Thyroid gland (tissue), 4 donors: ENCODE measurements at places on chromosomes 4 and X.

DNA sequence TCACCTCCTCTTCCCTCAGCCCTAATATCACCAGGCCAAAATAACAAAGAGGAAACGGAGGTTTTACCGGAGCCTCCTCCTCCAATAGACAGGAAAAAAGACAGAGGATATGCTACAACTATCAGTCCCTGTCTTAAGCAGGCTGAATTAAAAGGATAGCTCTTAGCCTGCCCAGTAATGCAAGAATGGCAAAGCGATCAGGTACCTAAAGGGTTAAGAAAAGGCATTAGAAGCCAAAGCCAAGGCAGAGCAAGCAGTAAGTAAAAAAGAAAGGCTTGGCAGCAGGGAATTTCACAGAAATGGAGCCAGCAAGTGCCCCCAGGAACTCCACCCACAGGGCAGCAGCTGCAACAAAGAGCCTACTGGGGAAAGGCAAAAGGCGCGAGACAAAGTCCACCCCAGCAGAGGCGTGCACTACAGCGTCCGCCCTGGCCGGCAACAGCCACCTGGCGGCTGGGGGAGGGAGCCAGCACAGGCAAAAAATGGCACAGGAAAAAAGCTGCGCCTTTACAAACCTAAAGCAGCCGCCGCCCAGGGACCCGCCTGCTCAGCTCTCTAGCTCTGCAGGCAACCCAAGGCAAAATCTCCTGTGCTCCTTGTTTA is 220.6 kb upstream of the ZC4H2 start:
- peak; percentile 34 for DNase-seq
- no peaks in the 10 kb centered on the region for H3K36me3 ChIP-seq
- no peaks in the 10 kb centered on the region for H3K27me3 ChIP-seq
- no peak overlapping the region for H3K27ac ChIP-seq
- no peak overlapping the region for H3K4me3 ChIP-seq
- H3K4me1 ChIP-seq, result no peaks in the 10 kb centered on the region

- H3K27ac ChIP-seq, result no peak overlapping the region
- no peak for DNase-seq
- no peaks in the 10 kb centered on the region for H3K4me1 ChIP-seq
- no peaks in the 10 kb centered on the region for H3K27me3 ChIP-seq
These were observed 1161.3 kb downstream of the C4orf33 start for GRCh38 chr4:130257271-130257670.

- peaks cover 12% of the 10 kb centered on the region for H3K4me1 ChIP-seq
- DNase-seq, result no peak
- no peaks in the 10 kb centered on the region for H3K36me3 ChIP-seq
- H3K27me3 ChIP-seq, result no peaks in the 10 kb centered on the region
- no peak overlapping the region for H3K27ac ChIP-seq
These were observed 4.1 kb upstream of the KIAA0232 start for GRCh38 chr4:6778435-6778834.

DNA sequence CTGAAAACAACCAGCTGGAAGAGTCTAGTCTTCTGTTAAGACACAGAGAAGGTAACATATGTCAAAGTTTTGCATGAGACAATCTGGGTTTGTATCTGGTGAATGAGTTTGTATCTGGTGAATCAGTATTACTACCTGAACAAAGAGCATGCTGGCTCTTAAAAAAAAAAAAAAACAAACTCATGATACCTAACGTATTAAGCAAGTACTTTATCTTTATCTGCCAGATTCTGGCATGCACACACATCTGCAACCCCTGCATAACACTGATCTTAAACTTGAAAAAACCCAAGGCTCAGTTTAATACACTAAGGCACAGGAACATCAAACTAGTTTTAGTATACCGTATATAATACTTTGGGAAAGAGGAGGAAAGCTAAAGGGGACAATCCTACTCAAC is 5.8 kb downstream of the YTHDC1 start:
- H3K27ac ChIP-seq, result no peak overlapping the region
- H3K27me3 ChIP-seq, result no peaks in the 10 kb centered on the region
- no peak for DNase-seq
- H3K4me3 ChIP-seq, result no peak overlapping the region
- no peaks in the 10 kb centered on the region for H3K36me3 ChIP-seq
- peaks cover 54% of the 10 kb centered on the region for H3K4me1 ChIP-seq

DNA sequence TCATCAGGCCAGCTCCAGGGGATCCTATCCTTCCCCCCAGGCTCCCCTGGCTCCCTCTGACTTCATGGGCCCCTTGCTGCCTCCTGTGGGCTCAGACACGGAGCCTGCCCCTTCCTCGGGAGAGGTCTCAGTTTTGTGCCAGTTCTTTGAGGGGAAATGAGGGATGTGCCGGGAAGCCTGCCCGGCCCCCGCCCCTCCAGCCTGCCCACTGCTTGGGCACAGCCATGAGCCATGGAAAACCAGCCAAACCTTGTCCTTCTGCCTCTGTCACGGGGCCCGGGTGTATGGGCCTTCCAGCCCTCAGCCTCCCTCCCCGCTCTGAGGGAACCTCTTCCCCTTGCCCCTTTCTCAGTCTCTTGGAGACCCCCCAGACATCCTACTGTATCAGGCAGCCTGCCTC is 6.8 kb downstream of the BGN start:
- no peak for DNase-seq
- no peaks in the 10 kb centered on the region for H3K36me3 ChIP-seq
- H3K4me1 ChIP-seq, result no peaks in the 10 kb centered on the region
- H3K4me3 ChIP-seq, result no peak overlapping the region
- H3K27ac ChIP-seq, result no peak overlapping the region

GRCh38 chr4:57501720-57502119 is 391.5 kb upstream of the IGFBP7 start:
- H3K4me1 ChIP-seq, result no peaks in the 10 kb centered on the region
- H3K4me3 ChIP-seq, result no peak overlapping the region
- no peaks in the 10 kb centered on the region for H3K36me3 ChIP-seq
- peak; percentile 79 for DNase-seq

DNA sequence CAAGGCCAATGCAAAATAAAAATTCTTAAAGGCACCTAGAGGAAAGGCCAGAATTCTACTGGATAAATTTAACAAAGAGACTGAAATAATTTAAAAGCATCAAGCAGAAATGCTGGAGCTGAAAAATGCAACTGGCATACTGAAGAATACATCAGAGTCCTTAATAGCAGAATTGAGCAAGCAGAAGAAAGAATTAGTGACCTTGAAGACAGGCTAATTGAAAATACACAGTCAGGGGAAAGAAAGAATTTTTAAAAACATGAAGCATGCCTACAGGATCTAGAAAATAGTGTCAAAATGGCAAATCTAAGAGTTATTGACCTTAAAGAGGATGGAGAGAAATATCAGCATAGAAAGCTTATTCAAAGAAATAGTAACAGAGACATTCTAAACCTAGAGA is 371.7 kb downstream of the KLHL13 start:
- H3K27me3 ChIP-seq, result no peaks in the 10 kb centered on the region
- no peak overlapping the region for H3K4me3 ChIP-seq
- no peaks in the 10 kb centered on the region for H3K4me1 ChIP-seq
- DNase-seq, result no peak
- no peaks in the 10 kb centered on the region for H3K36me3 ChIP-seq

DNA sequence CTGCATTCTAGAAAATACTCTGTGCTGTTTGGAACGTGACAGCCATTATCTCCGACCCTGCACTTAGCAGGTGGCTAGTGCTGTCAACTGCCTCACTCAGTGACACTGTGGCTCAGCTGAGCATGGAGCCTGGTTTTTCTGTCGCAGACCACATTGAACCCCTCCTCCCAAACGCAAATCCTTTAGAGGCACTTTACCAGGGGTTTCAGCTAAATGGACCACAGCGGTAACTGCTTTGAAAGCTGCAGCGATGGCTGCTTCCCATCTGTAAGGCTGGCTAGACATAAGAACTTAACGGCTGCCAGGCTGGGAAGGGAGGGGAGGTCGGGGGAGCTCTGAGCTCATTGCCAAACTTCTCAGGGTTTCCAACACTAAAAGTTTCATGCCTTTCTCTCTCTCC is 8.1 kb downstream of the SLC34A2 start:
- H3K4me1 ChIP-seq, result no peaks in the 10 kb centered on the region
- DNase-seq, result no peak
- H3K4me3 ChIP-seq, result no peak overlapping the region

GRCh38 chr4:24260923-24261564 is 323.3 kb downstream of the DHX15 start:
- H3K4me3 ChIP-seq, result no peak overlapping the region
- no peaks in the 10 kb centered on the region for H3K36me3 ChIP-seq
- no peaks in the 10 kb centered on the region for H3K27me3 ChIP-seq
- peaks cover 19% of the 10 kb centered on the region for H3K4me1 ChIP-seq
- DNase-seq, result peak; percentile 9

DNA sequence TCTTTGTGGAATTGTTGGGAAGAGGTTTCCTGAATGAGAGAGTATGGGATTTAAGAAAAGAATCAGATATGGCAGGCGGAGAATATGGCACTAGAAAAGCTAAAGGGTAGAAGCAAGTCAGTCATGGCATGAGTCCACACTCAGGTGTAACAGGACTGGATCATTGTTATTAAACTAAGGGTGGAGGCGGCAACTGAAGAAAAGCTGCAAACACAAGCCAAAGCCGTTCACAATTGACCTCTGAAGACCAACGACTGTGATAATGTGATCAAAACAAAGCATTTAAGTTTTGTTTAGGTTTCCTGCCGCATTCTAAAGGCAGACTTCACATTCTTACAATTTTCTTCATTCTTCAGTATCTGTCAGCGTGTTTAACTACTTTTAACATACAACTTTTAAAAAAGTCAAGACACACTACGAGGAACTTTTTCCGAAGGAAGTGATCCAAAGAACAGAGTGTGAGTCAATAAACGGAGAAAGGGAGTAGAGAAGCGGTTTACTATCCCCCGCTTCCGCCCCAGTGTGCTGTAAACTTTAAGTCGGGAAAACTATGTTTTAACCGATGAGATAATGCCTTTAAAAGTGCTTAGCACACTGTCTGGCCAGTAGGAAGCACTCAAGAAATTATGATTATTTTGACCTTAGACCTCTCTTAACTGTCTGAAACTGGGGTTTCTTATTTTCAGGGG is 909 bp upstream of the SLAIN2 start:
- no peak for DNase-seq
- H3K36me3 ChIP-seq, result no peaks in the 10 kb centered on the region
- no peaks in the 10 kb centered on the region for H3K27me3 ChIP-seq
- peaks cover 21% of the 10 kb centered on the region for H3K4me1 ChIP-seq

GRCh38 chr4:145840162-145840768 is 98.4 kb downstream of the ZNF827 start:
- no peaks in the 10 kb centered on the region for H3K27me3 ChIP-seq
- no peak overlapping the region for H3K4me3 ChIP-seq

DNA sequence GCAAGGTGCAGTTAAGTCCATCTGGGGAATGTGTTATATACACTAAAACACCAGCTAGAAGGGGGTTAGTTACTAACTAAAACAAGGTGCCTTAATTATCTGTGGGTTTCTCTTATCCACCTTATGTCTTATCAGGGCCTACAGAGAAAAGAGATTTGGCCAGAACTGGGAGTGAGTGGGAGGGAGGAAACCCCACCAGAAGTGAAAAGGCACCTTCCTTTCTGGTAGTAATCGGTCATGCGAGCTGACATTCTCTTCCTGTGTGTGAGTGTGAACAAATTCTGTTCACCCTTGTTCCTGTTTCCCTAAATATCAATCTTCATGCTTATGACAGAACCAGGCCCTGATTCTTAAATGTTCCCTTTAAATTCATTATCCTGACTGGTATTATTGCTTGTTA is 43.5 kb downstream of the SRPX2 start:
- no peak for DNase-seq
- H3K27ac ChIP-seq, result no peak overlapping the region
- H3K4me3 ChIP-seq, result peak overlapping the region; percentile 6
- no peaks in the 10 kb centered on the region for H3K36me3 ChIP-seq
- H3K27me3 ChIP-seq, result no peaks in the 10 kb centered on the region

DNA sequence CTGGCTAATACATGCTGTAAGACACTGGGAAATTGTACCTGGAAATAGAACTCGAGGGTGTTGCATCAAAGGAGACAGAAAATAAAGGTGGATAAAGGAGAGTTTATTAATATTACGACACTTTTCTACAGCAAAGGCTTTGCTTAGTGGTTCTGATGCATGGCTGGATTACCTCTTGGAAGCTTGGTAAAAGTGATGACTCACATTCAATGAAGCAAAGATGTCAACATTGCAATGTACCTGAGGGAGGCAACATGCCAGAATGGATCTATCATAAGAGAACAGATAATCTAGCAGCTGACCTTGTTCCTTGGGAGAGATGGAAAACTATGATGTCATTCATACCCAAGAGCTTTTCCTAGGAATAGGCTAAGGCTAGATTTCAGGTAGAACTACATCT is 735.1 kb upstream of the DIAPH2 start:
- no peak overlapping the region for H3K4me3 ChIP-seq
- no peaks in the 10 kb centered on the region for H3K27me3 ChIP-seq
- DNase-seq, result no peak
- H3K36me3 ChIP-seq, result no peaks in the 10 kb centered on the region
- no peak overlapping the region for H3K27ac ChIP-seq
- no peaks in the 10 kb centered on the region for H3K4me1 ChIP-seq

- no peaks in the 10 kb centered on the region for H3K36me3 ChIP-seq
- no peak within 1 kb of the TSS for H3K4me3 ChIP-seq
- DNase-seq, result no peak
- H3K27ac ChIP-seq, result no peak within 1 kb of the TSS
- H3K27me3 ChIP-seq, result no peaks in the 10 kb centered on the region
These were observed at the start of gene IL2 for GRCh38 chr4:122456231-122457116. TSS of gene IL2 (minus strand) at chr4:122456725. CDS start at chr4:122456440, 285 bp downstream.

DNA sequence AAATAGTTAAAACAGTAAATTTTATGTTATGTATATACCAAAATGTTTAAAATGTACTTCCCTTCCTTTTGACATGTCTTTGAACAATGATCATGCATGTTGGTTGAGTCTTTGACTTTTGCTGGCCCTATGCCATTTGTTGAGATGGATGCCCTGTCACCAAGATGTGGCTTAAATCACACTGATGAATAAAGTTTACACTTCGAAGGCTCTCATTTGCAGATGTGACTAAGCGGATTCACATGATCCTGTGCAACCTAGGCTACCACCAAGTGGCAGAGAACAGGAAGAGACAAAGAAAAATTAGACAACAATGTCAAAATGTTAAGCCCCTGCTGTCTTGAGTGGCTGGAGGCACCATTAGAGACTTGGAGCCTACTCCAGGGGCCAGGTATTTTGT is 139.9 kb downstream of the RAB28 start:
- no peak overlapping the region for H3K27ac ChIP-seq
- no peaks in the 10 kb centered on the region for H3K4me1 ChIP-seq
- H3K4me3 ChIP-seq, result no peak overlapping the region
- no peaks in the 10 kb centered on the region for H3K27me3 ChIP-seq
- DNase-seq, result no peak
- no peaks in the 10 kb centered on the region for H3K36me3 ChIP-seq

- H3K4me3 ChIP-seq, result no peak overlapping the region
- no peak for DNase-seq
- no peaks in the 10 kb centered on the region for H3K27me3 ChIP-seq
- no peak overlapping the region for H3K27ac ChIP-seq
- H3K36me3 ChIP-seq, result peaks cover 14% of the 10 kb centered on the region
- H3K4me1 ChIP-seq, result no peaks in the 10 kb centered on the region
These were observed 52.9 kb downstream of the NSG1 start for GRCh38 chr4:4439782-4440181.

DNA sequence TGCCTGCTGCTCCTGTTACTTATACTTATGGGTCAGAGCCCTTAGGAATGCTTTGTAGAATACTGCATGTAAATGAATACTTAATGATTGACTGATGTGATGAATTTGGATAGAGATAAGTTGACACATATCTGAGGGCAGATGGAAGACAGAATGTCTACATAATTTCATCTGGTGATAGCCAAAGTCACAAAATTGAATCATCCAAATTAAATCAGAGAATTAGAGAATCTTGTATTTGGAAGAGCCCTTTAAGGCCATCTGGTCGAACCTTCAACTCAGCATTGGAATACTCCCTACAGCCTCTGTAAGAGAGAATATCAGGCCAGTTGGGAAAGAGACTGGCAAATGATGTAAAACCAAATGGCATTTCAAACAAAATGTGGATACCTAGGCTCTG is 944.8 kb downstream of the RPA4 start:
- DNase-seq, result no peak
- H3K27me3 ChIP-seq, result no peaks in the 10 kb centered on the region
- H3K27ac ChIP-seq, result no peak overlapping the region
- no peaks in the 10 kb centered on the region for H3K36me3 ChIP-seq
